ENCODE measurements at places on chromosomes 3 and 15.
A peak's percentile ranks its signal among the peaks of the same experiment; 100 is the strongest.

GRCh38 chr3:24123596-24123995 lies 178.5 kb downstream of the NR1D2 start:
- no peak for DNase-seq

- no peak for DNase-seq
Observed at GRCh38 chr3:165502707-165503106, 306.5 kb upstream of the SLITRK3 start.

GRCh38 chr3:159902546-159903314 lies 85.9 kb upstream of the IL12A start:
- no peak for DNase-seq

GRCh38 chr3:145024700-145025099 lies 1053.1 kb downstream of the DIPK2A start:
- DNase-seq = no peak

GRCh38 chr15:90435652-90436337 lies 47.8 kb downstream of the IQGAP1 start:
- DNase-seq = no peak

- no peak for DNase-seq
Observed at GRCh38 chr3:27165321-27165721, 203.9 kb downstream of the NEK10 start.

DNA sequence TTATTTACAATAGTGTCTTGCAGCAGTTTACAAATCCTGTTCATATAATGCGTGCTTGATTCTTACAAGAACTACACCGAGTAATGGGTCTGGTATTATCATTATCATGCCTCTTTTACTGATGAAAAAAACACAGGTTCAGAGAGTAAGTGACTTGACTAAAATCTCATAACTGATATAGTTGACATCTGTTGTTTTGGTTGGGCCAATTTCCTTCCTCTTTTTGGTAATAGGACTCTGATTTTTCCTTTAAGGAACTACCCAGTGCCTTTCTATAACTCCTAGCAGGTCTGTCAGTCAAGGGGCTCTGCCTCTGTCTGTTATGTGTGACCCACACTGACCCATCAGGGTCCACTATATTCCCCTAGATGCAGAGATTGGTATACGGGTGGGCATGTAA lies 14.6 kb upstream of the BLOC1S6 start:
- DNase-seq = no peak

DNA sequence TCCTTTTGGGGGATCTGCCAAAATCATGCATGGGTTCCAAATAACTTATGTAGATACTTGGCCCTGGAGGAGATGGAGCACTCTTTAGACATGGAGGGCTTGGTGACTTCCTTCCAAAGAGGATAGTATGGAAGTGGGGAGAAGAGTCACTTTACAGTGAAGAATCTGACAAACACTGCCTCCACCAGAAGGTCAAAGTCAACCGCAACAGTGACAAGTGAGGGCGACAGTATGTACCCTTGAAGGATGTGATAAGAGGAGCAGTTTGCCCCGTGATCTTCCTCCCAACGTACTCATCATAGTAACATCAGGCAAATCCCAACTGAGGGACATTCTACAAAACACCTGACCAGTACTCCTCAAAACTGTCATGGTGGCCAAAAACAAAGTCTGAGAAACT lies 62.0 kb downstream of the LMCD1 start:
- no peak for DNase-seq

GRCh38 chr3:63076357-63076756 lies 201.1 kb upstream of the CADPS start:
- DNase-seq = no peak

DNA sequence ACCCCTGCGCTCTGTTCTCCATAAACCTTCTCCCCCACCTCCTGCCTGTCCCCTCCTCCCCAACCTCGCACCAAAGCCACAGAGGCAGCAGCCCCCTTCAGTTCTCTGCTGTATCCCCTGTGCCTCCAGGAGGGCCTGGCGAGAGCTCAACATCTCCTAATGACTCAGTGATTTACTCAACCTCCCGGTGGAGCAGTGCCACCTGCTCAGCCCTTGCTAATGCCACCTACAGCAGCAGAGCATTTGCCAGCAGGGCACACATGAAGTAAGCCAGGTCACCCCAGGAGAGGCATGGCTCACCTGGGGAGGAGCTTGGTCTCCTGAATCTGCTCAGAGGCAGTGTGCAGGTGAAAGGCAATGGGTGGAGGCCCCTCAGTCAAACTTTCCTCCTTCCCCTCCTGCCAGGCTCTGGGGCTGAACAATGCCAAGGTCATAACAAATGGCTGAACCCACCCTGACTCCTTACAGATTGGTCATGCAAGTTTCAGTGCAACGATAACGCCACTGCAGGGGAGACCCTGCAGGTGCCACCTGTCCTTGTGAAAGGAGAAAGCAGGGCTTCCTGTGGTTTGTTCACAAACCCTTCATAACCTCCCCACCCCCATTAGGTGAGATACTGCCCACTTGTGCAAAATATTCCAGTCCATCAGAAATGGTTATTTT lies 19.8 kb downstream of the TRPM1 start:
- no peak for DNase-seq

DNA sequence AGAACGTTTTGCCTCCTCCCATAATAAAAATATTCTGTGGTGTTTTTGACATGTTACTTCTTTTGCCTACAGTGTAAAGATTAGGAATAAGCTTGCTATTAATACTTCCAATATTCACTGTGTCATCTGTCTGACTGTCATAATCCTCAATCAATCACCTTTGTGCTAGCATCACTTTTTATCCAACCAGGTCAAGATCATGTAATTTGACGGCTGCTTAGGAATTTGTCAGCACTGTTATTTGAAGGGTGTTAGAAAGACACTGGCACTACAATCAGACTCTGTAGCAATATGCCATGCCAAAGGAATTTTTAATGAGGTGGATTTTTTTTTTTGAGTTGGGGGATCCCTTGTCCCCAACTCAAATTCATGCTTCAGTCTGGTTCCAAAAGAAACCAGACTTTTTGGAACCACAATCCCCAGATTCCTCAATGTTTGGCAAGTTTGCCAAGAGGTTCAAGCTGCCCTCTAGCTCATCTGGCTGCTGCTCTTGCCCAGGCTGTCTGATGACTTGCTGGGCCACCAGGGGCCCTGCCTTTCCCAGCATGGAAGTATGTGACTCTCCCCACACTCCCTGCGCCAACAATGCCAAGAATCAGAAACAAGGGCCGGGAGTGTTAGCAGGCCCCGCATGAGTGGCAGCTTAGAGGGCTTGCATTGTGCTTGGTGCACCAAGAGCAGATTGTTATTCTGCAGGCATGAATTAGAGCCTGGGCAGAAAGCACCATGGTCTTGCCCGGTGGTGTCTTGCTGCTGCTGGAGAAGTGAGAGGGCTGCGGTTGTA lies 58.6 kb upstream of the TSC22D2 start:
- DNase-seq = no peak

DNA sequence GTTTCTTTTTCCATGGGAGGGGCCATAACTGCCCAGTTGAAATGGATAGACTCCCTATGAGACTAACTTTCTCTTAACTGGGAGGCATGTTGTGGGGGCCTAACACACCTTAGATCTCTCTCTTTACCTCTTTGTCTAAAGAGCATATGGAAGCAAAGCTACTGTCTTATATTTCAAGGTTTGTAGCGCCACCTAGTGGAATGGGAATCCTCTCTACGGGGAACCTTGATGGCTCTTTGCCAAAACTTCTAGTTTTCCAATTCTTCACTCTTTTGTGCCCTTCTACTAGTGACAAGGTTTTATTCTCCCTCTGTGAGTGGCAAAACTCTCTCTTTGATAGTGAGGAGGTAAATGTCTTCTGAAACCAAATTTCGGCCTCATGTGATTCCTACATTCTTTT lies 1030.4 kb upstream of the CADM2 start:
- DNase-seq = peak; percentile 75

DNA sequence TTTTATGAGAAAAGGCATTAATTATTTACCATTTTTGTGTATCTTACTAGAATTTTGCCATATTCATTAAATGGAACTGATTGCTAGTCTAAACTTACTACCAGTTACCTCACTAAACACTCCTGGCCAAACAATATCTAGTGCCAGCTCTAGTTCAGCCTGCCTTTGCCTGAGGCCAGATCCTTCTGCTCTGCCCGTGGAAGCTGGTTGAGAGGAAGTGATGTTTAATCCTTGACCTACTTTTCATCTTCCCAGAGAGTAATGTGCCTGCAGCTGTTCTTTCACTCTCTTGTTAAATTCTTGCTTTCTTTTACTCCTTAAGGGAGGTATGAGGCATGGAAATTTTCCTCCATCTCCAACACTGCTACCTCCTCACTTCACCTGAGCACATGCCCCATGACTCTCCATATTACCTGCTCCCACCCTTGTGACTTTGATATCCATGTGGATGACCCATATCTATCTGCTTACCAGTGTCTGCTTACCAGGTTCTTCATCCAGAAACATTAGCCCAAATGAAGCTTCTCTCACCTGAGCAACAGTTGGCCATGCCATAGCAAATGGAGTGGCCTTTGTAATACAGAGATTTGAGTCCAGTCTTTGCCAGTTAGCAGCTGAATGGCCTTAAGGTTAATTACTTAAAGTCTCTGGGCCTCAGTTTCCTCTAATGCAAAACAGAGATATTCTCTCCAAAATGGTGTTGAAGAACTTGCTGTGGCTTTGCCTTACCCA lies 53.4 kb downstream of the UBE2E1 start:
- no peak for DNase-seq

DNA sequence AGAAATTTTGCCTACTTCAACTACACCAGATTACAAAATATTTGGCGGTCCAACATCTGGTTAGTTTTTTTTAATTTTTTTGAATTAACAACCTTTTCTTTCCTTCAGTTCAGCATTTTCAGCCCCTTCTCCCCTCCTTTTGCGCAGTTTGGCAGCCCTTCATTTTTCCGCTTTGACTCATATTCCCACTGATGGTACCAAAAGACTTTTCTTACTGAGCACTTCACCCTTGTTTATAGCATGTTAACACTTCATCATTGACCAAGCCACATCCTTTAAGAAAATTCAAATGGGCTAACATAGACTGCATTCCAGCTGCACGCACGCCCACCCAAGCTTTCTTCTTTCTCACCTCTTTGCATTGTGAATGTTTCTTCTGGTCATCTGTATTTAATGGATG lies 49.7 kb downstream of the SEMA6D start:
- DNase-seq = no peak
